Effector memory CD4-positive, alpha-beta T cell (primary cell): ENCODE measurements at places on chromosomes 16 and 17.

GRCh38 chr16:49598383-49599170, 225.0 kb downstream of the C16orf78 start:
- DNase-seq = no peak

GRCh38 chr16:1766701-1767100, 4.6 kb downstream of the NME3 start:
- DNase-seq = no peak

DNA sequence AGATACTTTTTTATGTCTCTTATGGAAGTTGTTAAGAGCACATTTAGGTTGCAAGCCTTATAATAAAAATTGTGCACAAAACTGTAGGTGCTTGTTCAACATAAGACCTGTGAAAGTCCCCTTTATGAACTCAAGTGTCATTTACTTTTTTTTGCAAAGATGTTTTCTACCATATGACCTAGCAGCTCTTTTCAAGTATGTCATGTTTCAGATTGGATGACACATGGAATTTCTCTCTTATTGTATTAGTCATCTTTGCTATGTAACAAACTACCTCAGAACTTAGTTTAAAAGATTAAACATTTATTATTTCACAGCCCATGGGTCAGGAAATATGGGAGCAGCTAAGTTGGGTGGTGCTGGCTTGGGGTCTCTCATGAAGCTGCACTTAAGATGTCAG, 57.9 kb downstream of the PHKB start:
- DNase-seq = no peak

- no peak for DNase-seq
Measured at GRCh38 chr17:7882068-7882467, 6.5 kb upstream of the CHD3 start.

DNA sequence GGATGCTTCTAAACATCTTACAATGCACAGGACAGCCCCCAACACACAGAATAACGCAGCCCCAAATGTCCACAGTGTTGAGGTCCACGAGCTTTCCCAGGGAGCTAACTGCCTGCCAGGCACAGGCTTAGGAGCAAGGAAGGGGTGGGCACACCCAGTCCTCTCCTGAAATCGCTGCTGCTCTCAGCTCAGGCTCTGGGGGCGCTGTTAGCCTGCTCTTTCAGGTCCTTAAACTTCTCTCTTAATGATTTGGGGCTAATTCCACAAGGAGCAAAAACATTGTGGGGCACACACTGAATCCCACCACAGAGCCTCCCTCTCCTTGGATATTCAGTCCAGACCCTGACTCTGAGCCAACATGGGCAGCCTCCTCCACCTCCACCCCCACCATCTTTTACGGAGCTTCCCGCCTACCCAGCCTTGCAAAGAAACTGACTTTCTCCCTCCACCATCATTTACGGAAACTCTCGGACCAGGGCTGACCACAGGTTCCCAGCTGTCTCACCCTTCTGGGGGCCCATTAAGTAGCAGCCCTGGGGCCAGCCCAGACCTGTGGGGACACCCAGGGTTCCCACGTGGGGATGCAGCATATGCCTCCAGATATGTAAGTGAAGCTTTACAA, 1.1 kb downstream of the CD300H start:
- no peak for DNase-seq

GRCh38 chr16:5007256-5007655, 26.5 kb downstream of the NAGPA start:
- DNase-seq = no peak

GRCh38 chr16:79672524-79672923, 72.0 kb upstream of the MAF start:
- DNase-seq = no peak
